ENCODE measurements at places on chromosomes 7 and 10. TPM values are rescaled to one million over a fixed set of nuclear protein-coding genes. Genes with fewer than 3 reads are reported as not detected.

RAPGEF5 gene
- not detected for total RNA-seq

TECTB gene
- not detected for total RNA-seq

ADARB2 gene
- 14.1 TPM for total RNA-seq

GBX1 gene
- total RNA-seq = not detected

GIMAP8 gene
- 59.0 TPM for total RNA-seq

H2BK1 gene
- 6.9 TPM for total RNA-seq

STOX1 gene
- total RNA-seq = 0.33 TPM

KIAA1549 gene
- 0.11 TPM for total RNA-seq

IL15RA gene
- total RNA-seq = 11.1 TPM

SFMBT2 gene
- 22.3 TPM for total RNA-seq

TUBAL3 gene
- not detected for total RNA-seq

FKBP6 gene
- not detected for total RNA-seq

CPEB3 gene
- total RNA-seq = 3.4 TPM

CEP55 gene
- 0.30 TPM for total RNA-seq

ACHE gene
- not detected for total RNA-seq

ACBD7 gene
- total RNA-seq = not detected

RBM28 gene
- 43.4 TPM for total RNA-seq

PRPS1L1 gene
- not detected for total RNA-seq

LRRD1 gene
- total RNA-seq = not detected

ADAM8 gene
- 90.3 TPM for total RNA-seq

AGMO gene
- not detected for total RNA-seq

PON3 gene
- total RNA-seq = not detected

DLX5 gene
- not detected for total RNA-seq

OSBPL3 gene
- 61.2 TPM for total RNA-seq

ZNRF2 gene
- total RNA-seq = 37.3 TPM

AKR1E2 gene
- 9.8 TPM for total RNA-seq

CELF2 gene
- total RNA-seq = 173 TPM

TMEM236 gene
- total RNA-seq = 0.17 TPM

IL6 gene
- total RNA-seq = not detected

PRTFDC1 gene
- total RNA-seq = 0.97 TPM

NRG3 gene
- not detected for total RNA-seq

LIPN gene
- not detected for total RNA-seq

FANK1 gene
- 0.72 TPM for total RNA-seq

HABP2 gene
- not detected for total RNA-seq

INA gene
- not detected for total RNA-seq

CPN1 gene
- not detected for total RNA-seq

NKX1-2 gene
- total RNA-seq = not detected

MYL10 gene
- total RNA-seq = not detected

CYP2C19 gene
- total RNA-seq = not detected

TCTN3 gene
- 22.2 TPM for total RNA-seq

CLDN12 gene
- 5.7 TPM for total RNA-seq

SLC16A12 gene
- total RNA-seq = not detected

NET1 gene
- total RNA-seq = 14.0 TPM

AEBP1 gene
- 7.8 TPM for total RNA-seq

Measured in CD4-positive, alpha-beta memory T cell (primary cell).